Thymus (tissue), 14 donors: ENCODE measurements at places on chromosomes 4 and X.
A peak's percentile ranks its signal among the peaks of the same experiment; 100 is the strongest.

DNA sequence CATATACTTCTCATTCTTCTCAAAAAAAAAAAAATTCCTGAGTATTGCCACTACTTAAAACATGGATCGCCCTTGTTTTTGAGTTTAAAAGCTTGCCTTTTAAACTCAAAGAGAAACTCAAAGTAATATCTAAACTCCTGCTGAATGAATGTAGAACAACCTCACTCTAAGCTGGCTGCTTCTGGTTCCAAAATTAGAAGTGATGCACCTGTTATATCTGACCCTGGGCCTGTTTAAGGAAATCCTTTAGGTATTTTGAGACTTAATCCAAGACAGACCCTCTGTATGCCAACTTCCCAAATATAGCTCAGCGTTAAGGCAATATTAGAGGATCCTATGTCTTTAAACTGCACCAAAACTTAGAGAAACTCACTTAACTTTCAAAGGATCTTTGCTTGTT lies 1.8 kb upstream of the OTUD4 start:
- peak; percentile 9 for DNase-seq

DNA sequence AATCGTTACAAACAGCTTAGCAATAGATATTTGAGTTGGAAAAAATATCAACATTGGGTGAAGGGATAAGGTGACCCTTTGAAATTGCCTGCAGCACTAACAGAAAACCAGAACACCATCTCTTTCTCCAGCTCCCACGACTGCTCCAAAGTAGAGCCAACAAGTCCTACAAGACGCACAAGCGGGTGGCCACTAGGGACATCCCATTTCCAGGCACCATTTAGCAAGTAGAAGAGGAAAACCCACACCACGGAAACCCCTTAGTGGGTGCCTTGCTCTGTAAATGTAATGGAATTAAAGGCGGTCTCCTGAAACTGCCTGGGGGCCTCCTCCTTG lies 1.9 kb downstream of the ARHGAP6 start:
- no peak for DNase-seq

- no peak for DNase-seq
These were observed 186.7 kb upstream of the WDFY3 start for GRCh38 chr4:85153221-85153620.

DNA sequence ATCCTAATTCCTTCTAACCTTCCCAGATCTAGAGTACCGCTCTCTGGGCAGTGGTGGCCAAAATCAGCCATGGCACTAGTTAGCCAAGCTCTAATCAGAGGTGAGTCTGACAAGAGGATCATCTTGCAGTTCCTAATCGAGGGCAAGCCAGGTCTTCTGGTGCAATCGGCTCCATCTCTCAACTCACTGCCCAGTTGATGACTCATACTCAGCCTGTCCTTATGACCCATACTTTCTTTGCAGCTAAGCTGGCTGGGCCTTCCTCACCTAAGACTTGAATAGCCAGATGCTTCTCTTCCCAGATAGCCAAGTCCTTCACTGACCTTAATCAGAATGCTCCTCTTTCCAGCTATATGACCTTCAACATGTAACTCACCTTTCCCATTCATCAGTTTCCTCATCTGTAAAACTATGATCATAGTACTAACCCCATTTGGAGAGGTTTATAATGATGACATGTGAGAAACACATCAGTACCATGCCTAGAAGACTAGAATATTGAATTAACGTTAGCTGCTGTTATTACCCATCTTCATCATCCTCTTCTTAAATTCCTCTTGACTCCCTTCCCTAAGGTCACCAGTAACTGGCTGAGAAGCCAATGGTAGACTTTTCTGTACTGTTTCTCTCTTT lies 57.1 kb downstream of the RELL1 start:
- DNase-seq = no peak

DNA sequence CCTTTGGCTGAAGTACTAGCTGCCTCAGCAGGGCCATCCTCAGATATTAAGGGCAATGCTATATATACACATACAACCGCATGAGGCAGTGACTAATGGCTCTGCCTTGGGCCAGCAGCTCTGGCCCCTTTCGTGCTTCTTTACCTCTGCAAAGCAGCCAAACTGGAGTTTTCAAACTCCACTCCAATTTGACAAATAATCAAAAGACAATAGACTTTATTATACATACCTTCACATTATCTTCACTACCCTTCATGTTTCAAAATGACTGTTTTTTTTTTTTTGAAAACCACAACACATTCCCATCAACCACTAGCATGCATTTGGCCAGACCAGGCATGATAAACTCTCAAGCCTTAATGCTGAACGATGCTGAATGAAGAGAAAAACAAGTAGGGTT lies 187.7 kb downstream of the ENOX2 start:
- no peak for DNase-seq

DNA sequence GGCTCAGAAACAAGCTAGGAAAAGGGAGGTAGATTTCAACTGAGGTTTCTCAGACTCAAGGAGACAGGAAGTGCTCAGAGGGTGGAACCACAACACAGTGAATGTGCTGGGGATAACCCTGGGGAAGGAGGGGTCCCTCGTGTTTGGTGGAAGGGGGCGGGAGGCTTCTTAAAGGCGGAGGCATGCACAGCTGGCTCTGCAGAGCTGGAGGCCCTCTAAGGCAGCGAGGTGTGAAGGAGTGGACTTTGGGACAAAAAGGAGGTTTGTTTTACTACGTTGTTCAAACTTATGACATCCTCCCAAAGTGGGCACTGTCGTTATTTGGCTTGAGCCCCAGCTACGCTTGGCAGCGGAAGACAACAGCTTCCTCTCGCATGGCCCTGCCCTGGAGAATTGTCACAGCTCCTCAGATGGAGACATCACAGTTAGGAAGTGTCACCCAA lies 21.7 kb upstream of the MTM1 start:
- peak; percentile 68 for DNase-seq

DNA sequence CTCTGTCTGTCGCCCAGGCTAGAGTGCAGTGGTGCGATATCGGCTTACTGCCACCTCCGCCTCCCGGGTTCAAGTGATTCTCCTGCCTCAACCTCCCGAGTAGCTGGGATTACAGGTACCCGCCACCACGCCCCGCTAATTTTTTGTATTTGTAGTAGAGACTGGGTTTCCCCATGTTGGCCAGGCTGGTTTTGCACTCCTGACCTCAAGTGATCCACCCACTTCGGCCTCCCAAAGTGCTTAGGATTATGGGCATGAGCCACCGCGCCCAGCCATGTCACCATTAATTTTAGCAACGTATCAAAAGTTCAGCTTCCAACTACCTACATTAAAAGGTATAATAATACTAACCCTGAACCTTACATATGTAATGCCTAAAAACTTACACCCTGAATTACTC lies 940 bp upstream of the UTP3 start:
- no peak for DNase-seq

GRCh38 chrX:14899607-14900006 lies 26.4 kb downstream of the MOSPD2 start:
- no peak for DNase-seq
